Urothelium cell line (cell line): ENCODE measurements at places on chromosomes 6 and 20.

DNA sequence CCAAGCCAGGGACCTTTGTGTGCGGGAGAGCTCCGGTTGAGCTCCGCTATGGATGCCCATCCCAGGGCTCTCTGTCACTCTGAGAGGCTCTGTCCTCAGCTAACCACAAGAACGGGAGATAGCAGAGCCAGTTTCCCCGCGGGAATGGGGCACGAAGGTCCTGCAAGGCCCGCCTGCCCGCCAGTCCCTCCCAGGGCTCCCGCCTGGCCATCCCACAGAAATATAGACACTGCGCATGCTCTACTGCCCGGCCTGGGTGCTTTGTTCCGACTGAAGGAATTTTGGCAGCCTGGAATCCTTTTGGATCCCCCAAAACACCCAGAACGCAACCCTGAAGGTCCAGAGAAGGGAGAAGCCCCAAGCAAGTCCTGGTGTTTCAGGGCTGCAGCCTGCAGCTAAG is 8.6 kb upstream of the DEFB110 start:
- DNase-seq = no peak

GRCh38 chr6:42454428-42454791 is 2.7 kb upstream of the TRERF1 start:
- DNase-seq = no peak

DNA sequence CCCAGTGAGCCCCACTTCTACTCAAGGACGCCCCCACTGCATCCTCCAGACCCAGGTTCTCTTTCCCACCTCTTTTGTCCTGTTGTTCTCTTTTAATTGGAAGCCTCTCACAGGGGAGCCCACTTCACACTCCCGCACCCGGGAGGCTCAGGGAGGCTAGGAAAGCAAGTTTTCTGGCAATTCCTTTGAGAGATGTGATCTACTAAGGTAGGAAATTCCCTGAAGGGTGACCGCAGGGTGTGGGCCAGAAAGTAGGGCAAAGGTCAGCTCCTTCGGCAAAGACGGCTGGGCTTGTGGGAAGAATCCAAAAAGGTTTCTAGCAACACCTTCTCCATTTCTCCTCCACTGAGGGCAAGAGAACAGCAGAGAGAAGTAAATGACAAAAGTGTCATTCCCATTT is 98.1 kb upstream of the PTPN1 start:
- no peak for DNase-seq

DNA sequence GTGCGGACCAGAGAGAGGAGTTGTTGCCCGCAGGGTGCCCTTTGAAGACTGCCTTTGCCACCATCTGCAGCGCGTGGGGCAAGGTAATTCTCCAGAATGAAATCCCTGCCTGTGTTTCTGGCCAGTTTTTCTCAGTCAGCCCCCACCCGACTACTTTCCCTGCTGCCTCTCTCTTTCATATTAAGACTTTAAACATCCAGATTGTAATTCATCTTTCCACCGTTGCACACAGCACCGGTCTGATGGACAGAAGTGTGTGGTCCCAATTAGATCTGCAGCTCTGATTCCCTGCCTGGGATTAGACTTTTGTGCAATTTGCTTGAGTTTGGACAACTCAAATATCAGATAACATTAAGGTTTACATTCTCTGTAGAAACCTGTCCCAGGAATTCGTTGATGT is 489.0 kb downstream of the QKI start:
- no peak for DNase-seq

- no peak for DNase-seq
Observed at GRCh38 chr20:10699941-10700340, 26.1 kb upstream of the JAG1 start.

DNA sequence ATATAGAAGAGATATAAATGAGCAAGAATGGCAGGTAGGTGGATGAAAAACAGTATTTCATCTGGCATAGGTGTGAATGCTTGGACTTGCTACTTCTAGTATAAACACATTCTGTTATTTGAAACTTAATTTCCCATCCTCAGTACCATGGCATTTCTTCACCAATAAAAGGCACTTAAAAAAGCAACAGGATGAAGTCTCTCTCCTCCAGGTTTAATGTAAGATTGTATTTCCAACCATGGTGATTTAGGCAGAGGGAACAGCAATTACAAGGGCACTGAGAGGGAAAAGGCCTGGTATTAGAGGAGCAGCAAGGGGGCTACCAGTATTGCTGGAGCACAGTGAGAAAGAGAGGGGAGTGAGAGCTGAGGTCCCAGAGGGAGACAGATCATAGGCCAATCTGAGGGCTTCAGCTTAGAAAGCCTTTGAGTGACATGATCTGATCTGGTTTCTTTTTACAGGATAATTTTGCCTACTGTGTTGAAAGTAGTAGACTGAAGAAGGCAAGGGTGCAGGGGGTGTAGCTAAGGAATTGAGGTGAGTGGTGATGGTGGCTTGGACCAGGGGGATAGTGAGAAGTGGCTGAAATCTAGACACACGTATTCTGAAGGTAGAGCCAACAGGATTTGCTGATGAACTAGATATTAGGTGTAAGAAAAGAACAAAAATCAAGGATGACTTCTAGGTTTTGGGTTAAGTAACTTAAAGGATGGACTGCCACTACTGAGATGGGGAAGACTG is 67.8 kb upstream of the SMIM29 start:
- DNase-seq = no peak

DNA sequence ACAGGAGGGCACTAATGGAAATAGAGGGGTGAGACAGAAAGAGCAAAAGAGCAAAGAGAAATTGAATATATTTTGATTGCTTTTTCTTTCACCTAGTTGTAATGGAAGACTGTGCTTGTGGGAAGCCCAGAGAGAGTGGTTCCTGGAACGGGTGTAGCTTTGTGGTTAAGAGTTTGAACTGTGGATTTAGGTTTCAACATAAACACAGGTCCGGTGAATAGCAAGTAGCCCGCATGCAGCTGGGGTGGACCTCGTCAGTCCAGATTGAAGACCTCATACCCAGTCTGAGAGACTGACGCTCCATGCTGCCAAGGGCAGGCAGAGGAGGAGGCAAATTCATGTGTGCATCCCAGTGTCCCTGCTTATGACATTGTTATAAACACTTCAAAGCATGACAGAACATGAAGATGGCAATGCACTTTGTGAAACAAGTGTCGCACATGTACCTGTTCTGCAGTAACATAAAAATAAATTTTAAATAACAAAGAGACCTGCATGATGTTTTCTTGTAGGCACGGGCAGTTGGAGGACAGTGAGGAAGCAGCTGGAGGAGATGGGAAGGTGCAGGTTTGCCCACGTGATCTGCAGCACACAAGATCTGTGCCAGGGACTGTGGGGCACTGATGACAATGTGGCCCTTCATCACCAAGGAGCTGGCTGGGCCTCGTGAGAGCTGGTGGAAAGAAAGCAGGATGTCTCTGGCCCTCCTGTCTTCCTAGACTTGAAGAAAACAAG is 220.5 kb upstream of the SSTR4 start:
- DNase-seq = no peak

DNA sequence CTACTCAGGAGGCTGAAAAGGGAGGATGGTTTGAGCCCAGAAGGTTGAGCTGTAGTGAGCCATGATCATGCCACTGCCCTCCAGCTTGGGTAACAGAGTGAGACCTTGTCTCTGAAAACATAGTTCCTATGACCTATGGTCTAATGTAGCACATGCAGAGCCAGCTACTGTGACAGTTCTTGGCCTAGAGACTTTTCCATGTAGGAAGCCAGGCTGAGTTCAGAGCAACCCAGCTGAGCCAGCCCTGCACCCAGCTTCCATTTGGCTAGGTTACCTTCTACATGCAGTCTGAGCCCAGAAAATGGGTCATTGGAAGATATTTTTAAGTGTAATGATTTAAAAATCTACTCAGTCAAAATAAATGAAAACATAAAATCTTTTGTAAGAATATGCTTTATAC is 92.8 kb downstream of the FNDC1 start:
- DNase-seq = no peak

DNA sequence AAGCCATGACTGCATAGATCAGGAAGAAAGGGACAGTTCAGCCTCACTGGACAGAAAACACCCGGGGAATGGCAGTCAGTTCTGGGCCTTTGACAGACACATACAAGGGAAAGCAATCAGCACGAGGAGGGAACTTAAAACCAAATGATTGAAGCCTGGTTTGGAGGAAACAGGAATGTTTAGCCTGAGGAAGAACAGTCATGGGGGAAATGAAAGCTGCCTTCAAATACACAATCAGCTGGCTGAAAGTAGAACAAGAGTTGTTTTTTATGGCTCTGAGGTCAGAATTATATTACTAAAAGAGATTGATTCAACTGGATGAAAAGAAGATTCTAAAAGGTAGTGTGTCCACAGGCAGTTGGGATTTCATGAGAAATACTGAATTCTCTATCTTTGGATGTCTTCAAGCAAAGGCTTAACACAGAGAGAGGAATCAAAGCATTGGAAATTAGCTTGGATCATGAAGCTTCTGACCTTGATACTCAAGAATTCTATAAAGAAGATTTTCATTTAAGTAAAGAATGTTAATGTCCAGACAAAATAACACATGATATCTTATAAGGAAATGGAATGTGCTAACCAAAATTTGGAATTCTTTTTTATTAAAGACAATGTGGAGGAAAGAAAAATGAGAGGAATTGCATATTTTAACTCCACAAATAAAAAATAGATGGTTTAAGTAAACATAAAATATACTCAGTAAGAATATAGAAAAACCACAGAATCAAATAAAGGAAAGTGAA is 216.6 kb downstream of the IBTK start:
- no peak for DNase-seq

- no peak for DNase-seq
Observed at GRCh38 chr6:1544603-1545002, 65.1 kb upstream of the FOXC1 start.

DNA sequence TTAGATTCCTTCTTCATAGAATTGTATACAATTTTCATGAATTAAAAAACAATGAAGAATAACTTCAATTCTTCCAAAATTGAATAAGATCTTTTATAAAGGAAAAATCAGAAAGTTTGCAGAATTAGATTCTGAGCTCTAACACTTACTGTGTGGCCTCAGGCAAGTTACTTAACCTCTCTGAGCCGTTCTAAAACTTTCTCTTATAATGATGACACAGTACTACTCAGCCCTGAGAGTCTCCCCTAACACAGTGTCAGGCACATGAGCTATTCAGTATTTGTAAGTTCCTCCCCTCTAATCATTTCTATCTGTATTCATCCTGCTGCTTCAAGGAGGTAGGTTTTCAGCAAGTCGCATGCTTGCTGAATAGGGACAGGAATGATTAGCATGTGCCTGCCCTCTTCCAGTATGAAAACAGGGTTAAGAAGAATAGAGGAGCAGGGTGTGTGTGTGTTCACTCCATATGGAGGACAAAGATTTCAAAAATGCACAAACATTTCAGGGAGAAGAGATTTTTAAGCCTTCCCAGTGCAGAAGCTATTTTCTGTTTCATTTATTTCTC is 11.4 kb downstream of the ID4 start:
- no peak for DNase-seq

DNA sequence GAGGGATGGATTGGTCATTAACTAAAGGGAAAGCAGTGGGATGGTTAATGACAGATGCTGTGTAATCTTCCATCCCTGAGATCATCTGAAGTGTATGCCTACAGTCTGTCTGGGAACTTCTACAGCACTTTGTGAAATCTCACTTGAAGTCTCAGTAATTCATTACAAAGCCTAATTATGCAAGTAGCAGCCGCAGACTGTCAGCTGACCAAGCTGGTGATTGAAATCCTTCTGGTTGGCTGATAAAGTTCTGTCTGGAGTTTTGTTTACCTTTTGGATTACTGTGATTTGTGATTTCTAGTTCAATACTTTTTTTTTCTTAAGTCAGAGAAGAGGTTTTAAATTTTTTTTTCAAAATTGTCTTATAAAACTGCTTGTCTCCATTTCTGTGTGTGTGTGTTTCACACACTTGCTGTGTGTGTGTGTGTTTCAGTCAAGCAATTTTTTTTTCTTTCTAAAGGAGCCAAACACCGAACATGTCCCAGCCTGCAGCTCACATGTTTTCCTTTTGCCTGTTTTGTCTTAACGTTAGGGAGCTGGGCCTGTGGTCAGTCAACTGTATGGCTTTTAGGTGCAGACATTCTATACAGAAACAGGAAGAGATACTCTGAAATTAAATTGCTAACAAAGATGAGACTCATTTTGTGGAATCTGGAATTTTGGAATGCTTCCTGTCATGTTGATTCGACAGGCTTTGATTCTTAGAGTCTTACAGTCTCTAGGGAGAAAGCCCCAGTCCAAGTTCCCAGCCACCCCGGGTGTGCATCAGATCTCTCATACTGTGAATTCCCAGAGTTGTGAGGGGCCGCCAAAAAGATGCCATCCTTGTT is 28.5 kb upstream of the ADGRF4 start:
- DNase-seq = no peak

- DNase-seq = no peak
Observed at GRCh38 chr6:105603788-105604586, 201.1 kb upstream of the PREP start.
